Ascending aorta (tissue), 2 donors: ENCODE measurements at places on chromosomes 3 and 15.

DNA sequence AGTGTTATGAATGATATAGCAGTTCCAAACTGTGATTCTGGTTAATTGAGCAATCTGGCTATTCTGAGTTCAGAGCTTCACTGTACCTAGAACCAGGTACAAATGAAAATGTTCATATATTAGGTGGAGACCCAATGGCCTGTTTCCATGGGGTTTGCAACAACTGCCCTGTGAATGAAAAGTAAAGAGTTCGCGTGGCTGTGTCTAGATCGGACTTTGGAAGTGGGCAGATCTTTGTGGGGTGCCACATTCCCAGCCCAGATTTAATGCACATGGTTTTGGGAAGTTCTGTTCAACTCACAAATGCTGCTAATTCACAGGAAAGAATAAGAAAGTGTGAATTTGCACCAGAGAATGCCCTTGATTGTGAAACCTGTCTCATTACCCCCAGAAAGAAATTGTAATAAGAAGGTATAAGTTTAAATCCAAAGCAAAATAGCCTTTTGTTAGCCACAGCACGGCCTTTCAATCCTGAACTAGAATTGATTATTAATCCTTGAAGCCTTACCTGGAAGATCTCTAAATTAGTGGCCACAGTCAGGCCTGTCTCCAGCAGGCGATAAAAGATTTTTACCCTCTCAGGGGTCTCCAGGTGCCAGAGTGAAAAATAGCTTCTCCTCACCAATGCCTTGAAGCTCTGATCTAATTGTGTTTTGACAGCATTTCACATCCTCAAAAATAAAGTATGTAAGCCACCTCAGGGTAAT lies 22.6 kb downstream of the WHAMM start:
- H3K27me3 ChIP-seq: no peaks in the 10 kb centered on the region
- peaks cover 75% of the 10 kb centered on the region for H3K36me3 ChIP-seq
- DNase-seq: no peak
- H3K4me3 ChIP-seq: no peak overlapping the region
- H3K27ac ChIP-seq: peak overlapping the region; percentile 26
- peaks cover 11% of the 10 kb centered on the region for H3K4me1 ChIP-seq

DNA sequence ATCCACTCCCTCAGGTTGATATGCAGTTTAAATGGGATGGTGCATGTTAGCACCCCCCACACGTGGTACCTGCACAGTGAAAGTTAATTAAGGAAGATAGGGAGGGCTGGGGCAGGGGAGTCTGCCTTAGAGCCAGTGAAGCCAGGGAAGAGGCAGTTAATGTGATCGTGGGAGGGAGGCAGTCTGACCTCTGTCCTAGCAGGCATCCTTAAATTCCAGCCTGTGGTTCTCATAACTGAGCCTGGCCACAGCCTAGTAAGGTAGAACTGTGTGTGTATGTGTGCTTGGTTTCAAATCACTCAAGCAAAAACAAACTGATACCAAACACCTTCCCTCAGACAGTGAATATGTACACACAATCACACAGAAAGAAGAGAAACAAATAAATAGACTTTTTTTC lies 319.1 kb upstream of the TLE3 start:
- no peaks in the 10 kb centered on the region for H3K27me3 ChIP-seq
- no peaks in the 10 kb centered on the region for H3K36me3 ChIP-seq
- no peaks in the 10 kb centered on the region for H3K4me1 ChIP-seq
- DNase-seq: no peak
- H3K27ac ChIP-seq: no peak overlapping the region

DNA sequence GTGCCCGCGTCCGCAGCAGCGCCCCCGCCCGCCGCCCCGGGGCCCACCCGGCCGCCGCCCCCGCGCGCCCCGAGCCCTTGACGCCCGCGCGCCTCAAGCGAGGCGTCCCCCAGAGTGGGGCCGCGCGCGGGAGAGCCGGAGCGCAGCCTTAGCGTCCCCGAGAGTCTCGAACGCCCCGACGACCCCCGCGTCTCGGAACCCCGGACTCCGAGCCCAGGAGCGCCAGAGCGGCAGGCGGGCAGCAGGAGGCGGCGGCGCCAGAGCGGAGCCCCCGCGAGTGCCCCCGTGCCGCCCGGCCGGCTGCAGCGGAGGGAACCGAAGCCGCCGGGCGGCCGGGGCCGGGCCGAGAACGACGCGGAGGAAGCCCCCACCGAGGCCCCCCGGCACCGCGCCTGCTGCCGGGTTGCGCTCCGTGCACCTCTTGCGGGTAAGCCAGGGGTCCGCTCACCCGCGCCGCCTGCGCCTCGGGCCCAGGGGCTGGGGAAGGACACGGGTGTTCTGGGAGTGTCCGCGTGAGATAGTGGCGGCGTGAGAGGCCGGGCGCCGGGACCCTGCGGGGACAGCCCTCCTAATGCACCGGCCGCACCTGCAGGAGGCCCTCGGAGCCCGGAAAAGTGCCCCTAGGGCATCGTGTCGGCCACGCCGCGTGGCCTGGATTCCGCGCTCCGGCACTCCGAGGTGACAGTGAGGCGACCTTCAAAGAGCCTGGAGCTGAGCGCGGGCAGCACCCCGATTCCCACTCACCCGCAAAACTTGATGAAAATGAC lies 52.0 kb upstream of the ULK4 start:
- H3K27ac ChIP-seq: peak overlapping the region; percentile 74

- no peak overlapping the region for H3K4me3 ChIP-seq
- peaks cover 5% of the 10 kb centered on the region for H3K36me3 ChIP-seq
- no peak overlapping the region for H3K27ac ChIP-seq
- no peaks in the 10 kb centered on the region for H3K27me3 ChIP-seq
- H3K4me1 ChIP-seq: no peaks in the 10 kb centered on the region
Measured at GRCh38 chr3:194606941-194607340, 26.3 kb downstream of the TMEM44 start.

- peaks cover 28% of the 10 kb centered on the region for H3K4me1 ChIP-seq
- no peak for DNase-seq
- H3K4me3 ChIP-seq: no peak overlapping the region
- H3K36me3 ChIP-seq: peaks cover 27% of the 10 kb centered on the region
- H3K27ac ChIP-seq: peak overlapping the region; percentile 93
Measured at GRCh38 chr15:85671156-85671555, 123.6 kb downstream of the KLHL25 start.

- no peak overlapping the region for H3K27ac ChIP-seq
- DNase-seq: no peak
- H3K4me1 ChIP-seq: no peaks in the 10 kb centered on the region
- no peak overlapping the region for H3K4me3 ChIP-seq
- no peaks in the 10 kb centered on the region for H3K27me3 ChIP-seq
- no peaks in the 10 kb centered on the region for H3K36me3 ChIP-seq
Measured at GRCh38 chr3:170977949-170978745, 48.4 kb downstream of the SLC2A2 start.

DNA sequence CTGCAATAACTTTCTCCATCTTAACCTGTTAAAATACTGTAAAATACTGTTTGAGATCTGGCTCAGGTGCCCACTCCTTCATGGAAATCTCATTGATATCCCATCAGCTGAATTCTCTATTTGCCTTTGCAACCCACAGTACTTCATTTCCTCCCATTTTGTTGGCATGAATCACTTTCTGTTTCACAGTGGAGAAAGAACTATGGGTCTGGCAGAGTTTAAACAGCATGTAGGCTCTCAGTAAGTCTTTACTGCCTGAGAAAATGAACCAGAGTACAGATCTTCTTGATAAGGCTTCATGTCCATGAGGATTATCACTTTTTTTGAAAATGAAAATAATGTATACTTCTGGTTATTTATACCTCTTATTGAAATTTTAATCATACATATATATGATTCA lies 245.9 kb downstream of the NAALADL2 start:
- H3K36me3 ChIP-seq: no peaks in the 10 kb centered on the region
- H3K4me1 ChIP-seq: no peaks in the 10 kb centered on the region
- no peak for DNase-seq
- no peak overlapping the region for H3K4me3 ChIP-seq
- H3K27ac ChIP-seq: no peak overlapping the region
- no peaks in the 10 kb centered on the region for H3K27me3 ChIP-seq

DNA sequence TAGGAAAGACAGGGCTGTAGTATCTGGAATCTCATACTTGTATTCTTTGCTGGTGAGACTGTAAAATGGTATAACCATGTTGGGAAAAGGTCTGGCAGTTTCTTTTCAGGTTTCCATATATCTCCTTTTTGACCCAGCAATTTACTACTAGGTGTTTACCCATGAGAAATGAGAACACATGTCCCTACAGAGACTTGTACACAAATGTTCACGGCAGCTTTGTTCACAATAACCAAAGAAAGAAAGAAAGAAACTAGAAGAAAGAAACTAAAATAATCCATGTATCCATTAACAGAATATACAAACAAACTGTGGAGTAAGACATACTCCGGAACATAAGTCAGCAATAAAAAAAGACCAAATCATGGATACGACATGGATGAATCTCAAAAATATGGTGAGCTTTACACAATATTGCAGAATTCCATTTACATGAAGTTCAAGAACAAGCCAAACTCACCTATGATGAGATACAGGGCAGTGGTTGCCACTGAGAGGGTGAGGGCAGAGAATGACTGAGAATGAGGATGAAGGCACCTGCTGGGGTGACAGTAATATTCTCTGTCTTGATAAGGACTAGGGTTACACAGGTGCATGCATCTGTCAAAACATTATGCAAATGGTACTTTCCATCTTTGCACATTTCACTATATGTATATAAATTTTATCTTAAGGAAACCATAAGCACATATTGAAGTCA lies 2.7 kb downstream of the RFTN1 start:
- peaks cover 32% of the 10 kb centered on the region for H3K4me1 ChIP-seq

- no peak overlapping the region for H3K27ac ChIP-seq
- no peaks in the 10 kb centered on the region for H3K36me3 ChIP-seq
- DNase-seq: no peak
- H3K27me3 ChIP-seq: no peaks in the 10 kb centered on the region
- no peak overlapping the region for H3K4me3 ChIP-seq
Measured at GRCh38 chr3:152656214-152656971, 178.5 kb upstream of the P2RY1 start.

GRCh38 chr15:25705433-25706115 lies 157.6 kb downstream of the ATP10A start:
- peaks cover 61% of the 10 kb centered on the region for H3K36me3 ChIP-seq
- no peak for DNase-seq
- no peak overlapping the region for H3K27ac ChIP-seq
- no peak overlapping the region for H3K4me3 ChIP-seq
- H3K27me3 ChIP-seq: no peaks in the 10 kb centered on the region

- no peaks in the 10 kb centered on the region for H3K27me3 ChIP-seq
- no peak for DNase-seq
- no peak overlapping the region for H3K27ac ChIP-seq
Measured at GRCh38 chr3:132418916-132419315, 1.6 kb downstream of the DNAJC13 start.

DNA sequence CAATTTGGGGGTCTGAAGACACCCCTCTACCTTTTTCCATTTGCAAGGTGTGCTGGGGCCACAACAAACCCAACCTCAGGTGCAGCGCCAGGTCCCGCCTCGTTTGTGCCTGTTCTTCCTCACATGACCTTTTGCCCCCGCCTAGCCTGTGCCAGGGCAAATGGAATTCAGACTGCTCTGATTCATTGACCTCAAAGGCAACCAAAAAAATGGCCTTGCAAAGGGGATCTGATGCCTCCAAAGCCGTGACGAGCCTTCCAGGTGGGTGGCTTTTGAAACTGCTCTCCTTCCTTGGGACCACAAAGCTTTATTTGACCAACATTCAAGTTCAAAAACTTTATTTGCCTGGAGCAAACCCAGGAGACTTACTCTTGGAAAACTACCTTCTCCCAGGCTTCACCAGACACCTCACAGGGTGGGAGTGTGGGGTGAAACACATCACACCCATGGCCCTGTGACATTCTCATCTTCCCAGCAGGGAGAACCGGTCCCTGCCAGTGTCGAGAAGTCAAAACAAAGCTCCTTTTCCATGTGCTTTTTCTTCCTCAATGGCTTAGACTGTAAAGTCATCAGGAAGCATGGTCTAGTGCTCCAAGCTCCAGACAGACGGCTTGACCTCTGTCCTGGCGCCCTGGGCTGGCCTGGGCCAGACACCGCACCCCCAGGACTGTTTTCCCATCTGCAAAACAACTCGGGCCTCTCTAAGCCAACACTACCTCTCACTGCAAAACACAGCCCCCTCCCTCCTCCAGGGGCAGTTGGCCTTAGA lies 103.9 kb upstream of the HES1 start:
- no peaks in the 10 kb centered on the region for H3K27me3 ChIP-seq
- H3K36me3 ChIP-seq: no peaks in the 10 kb centered on the region
- H3K4me1 ChIP-seq: no peaks in the 10 kb centered on the region
- H3K27ac ChIP-seq: no peak overlapping the region
- DNase-seq: no peak

DNA sequence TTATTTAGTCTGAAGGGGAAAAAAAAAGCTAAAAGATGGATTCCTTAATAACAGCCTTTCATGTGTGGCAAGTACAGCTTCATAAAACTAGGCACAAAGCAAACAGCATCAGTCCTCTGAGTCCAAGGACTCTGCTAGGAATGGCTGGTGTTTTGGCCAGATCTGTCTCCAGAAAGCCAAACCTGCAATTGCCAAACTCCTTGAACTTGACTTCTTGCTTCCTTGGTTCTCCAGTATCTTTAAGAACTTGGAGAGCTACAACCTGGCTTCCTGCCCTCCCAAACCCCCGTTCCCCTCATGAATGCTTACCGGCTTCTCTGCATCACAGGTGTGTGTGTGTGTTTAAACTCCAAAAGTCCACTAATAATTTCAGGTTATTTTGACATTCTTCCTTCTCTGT lies 1.6 kb upstream of the PLOD2 start:
- H3K27ac ChIP-seq: peak overlapping the region; percentile 98
- H3K4me3 ChIP-seq: peak overlapping the region; percentile 93
- no peaks in the 10 kb centered on the region for H3K27me3 ChIP-seq
- DNase-seq: no peak
- H3K36me3 ChIP-seq: no peaks in the 10 kb centered on the region

- no peaks in the 10 kb centered on the region for H3K36me3 ChIP-seq
- no peaks in the 10 kb centered on the region for H3K27me3 ChIP-seq
- H3K27ac ChIP-seq: no peak overlapping the region
- DNase-seq: no peak
Measured at GRCh38 chr15:45340429-45340828, 37.9 kb downstream of the GATM start.

DNA sequence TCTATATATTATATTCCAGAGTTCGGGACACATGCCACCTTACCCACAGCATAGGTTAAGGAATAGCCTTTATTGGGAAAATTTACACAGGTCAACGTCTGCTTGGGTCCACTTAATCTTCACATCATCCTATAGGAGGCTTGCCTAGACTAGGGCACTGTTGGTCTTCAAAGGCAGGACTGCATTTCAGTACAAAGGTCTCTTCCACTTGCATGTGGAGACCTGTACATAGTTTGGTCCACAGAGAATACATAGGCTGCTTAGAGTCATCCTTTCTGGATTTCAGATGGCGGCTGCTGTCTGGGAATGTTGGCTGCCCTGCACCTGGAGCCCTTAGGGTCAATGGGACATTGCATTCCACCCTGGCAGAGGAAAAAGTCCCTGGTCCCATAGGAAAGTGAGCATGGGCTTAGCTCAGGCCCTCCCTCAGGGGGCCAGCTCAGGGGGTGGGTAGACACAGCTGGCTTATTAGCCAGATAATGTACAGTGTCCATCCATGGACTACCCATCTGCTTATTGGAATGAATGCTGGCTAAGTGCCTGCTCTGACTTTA lies 75.3 kb upstream of the TGFBR2 start:
- H3K36me3 ChIP-seq: no peaks in the 10 kb centered on the region
- no peak overlapping the region for H3K4me3 ChIP-seq
- H3K27ac ChIP-seq: no peak overlapping the region
- H3K4me1 ChIP-seq: no peaks in the 10 kb centered on the region
- no peak for DNase-seq
- no peaks in the 10 kb centered on the region for H3K27me3 ChIP-seq
